Fibroblast of lung (primary cell): ENCODE measurements at places on chromosomes 1 and 21. TPM values are rescaled to one million over a fixed set of nuclear protein-coding genes. Genes with fewer than 3 reads are reported as not detected.

DCDC2B gene
- total RNA-seq = not detected in 2 replicates

SPRR2A gene
- not detected in 2 replicates for total RNA-seq

CTTNBP2NL gene
- 11.0 and 18.5 TPM in 2 replicates for total RNA-seq

TNFRSF18 gene
- 0.77 and 1.3 TPM in 2 replicates for total RNA-seq

ANKRD13C gene
- total RNA-seq = 30.2 and 31.1 TPM in 2 replicates

SLC9C2 gene
- total RNA-seq = not detected in 2 replicates

NT5C1A gene
- total RNA-seq = not detected in 2 replicates

NPPA gene
- not detected in 2 replicates for total RNA-seq

SMYD3 gene
- total RNA-seq = 69.4 and 71.7 TPM in 2 replicates

MARK1 gene
- total RNA-seq = 0.99 and 2.1 TPM in 2 replicates

CFAP74 gene
- 0.26 TPM in 1 of 2 replicates, not detected in the other for total RNA-seq

C1orf141 gene
- total RNA-seq = not detected in 2 replicates

PRAMEF20 gene
- total RNA-seq = not detected in 2 replicates
